Dermis microvascular lymphatic vessel endothelial cell (primary cell): ENCODE measurements at places on chromosomes 5 and 9. TPM values are rescaled to one million over a fixed set of nuclear protein-coding genes. Genes with fewer than 3 reads are reported as not detected.

DNA sequence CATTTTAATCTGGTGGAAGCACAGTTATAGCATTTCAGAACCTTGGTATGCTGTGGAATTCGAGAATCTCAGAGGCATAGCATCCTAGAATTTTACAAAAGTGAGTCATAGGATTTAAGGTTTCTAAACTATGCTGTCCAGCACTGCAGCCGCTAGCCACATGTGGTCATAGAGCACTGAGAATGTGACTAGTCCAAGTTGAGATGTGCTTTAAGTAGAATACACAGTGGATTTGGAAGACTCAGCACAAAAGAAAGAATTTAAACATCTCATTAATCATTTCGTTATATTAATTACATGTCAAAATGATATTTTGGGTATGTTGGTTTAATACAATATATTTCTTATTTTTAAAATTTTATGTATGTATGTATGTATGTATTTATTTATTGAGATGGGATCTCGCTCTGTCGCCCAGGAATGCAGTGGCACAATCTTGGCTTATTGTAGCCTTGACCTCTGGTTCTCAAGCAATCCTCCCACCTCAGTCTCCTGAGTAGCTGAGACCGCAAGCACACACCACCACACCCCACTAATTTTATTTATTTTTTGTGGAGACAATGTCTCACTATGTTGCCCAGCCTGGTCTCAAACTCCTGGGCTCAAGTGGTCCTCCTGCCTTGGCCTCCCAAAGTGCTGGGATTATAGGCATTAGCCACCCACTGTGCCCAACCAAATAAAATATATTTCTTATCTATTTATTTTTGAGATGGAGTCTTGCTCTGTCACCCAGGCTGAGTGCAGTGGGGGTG, 20.4 kb upstream of the RPS14 start:
- no peak for DNase-seq

GRCh38 chr9:105554042-105554441, 3.9 kb upstream of the FKTN start:
- DNase-seq, result no peak

DNA sequence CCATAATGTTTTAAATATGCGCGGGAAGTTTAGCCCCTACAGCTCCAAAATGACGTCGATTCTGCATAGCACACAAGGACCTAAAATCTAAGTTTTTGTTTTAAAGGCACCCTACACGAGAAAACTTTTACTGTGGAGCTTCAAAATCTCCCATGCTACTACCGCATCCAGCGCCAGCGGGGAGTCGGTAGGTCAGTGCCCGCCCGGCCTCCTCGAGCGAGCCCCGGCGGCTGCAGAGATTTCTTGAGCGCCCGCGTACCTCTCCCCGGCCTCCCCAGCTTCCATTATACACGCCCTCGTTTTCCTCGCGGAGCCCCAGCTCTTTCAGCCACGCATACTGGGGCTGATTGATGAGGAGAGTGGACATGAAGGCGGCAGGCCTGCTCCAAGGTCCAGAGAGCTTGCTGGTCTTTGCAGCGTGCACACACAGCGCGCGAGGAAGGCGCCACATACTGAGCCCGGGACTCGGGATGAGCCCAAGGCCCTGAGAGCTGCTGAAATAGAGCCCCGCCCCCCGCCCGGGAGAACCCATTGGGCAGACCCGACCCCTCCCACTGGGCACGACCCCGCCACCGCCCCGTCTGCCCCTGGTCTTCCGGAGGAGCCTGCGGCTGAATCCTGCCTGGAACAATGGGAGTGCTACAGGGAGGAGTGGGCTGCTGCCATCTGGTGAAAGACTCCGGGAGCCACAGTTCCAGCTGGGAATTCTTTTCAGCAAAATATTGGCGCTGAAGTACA, at the start of gene ALDH7A1:
ALDH7A1 (minus strand) TSS at position 472 of the 738 bp plus-strand sequence; CDS start at position 451, 21 bp downstream.
- peak; percentile 98 for DNase-seq

GRCh38 chr9:98778251-98778650, 18.1 kb downstream of the ANKS6 start:
- DNase-seq, result no peak

The TLR4 gene
- 165 and 172 TPM in 2 replicates for total RNA-seq

The DBH gene
- total RNA-seq, result not detected in 2 replicates

GRCh38 chr9:5111696-5112095, 73.7 kb downstream of the INSL6 start:
- no peak for DNase-seq

The SMAD5 gene
- total RNA-seq, result 29.0 and 38.6 TPM in 2 replicates

The EIF4EBP3 gene
- total RNA-seq, result 1.3 and 2.3 TPM in 2 replicates

DNA sequence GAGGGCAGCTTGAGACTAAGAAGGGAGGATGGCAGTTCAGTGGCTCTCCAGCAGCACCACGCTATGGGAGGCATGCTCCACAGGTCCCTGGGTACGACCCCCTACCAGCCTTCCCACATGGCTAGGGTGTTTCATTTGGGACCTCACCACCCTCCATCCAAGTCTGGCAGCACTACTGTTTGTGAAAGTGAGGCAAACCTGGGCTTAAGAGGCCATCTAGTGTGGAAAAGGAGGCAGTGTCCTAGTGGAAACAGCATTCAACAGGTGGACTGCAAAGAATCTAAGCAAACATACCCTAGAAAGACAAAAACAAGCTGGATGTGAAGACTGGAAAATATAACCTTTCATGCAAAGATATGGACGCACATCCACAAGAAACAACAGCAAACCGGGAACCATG, 4.8 kb upstream of the C5orf47 start:
- DNase-seq, result no peak

- no peak for DNase-seq
Measured at GRCh38 chr5:100840370-100840769, 62.7 kb downstream of the ST8SIA4 start.

DNA sequence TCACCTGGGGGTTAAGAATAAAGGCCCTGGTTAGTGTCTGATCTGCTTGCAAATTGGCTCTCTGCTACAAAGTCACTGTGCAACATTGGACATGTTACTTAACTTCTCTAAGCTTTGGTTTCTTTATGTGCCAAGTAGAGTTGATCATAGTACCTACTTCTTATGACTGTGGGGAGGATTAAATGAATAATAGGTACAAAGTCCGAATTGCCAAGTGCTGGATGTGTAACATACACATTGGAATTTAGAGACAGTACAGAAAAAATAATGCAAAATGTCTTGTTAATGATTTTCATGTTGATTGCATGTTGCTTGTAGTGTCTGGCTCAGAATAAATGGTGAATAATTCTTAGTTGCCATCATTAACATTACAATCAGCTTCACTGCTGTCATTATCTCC, 2.2 kb downstream of the DOCK8 start:
- no peak for DNase-seq

DNA sequence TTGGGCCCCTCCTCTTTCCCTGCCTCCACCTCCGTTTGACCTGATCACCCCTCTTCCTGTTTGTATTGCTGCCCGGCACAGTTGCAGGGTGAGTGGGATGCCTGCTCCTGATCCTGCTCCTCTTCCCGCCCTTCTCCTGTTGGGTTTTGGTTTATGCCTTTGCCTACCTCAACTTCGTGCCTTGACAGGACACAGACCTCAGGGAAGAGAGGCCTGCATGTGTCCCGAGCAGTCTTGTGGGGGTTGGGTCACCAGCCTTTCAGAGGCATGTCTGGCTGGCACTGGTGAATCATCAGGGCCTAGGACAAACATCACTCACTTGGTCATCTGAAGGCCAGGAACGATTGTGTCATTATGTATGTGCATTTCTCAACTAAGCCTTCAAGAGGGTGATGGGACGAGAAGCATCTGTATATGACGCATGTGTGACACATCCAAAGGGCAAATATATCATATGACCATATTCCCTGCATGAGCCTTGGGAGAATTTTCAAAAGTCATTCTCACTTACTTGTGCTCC, 56.9 kb downstream of the NPR3 start:
- DNase-seq, result no peak

The FAT2 gene
- total RNA-seq, result not detected in 2 replicates

DNA sequence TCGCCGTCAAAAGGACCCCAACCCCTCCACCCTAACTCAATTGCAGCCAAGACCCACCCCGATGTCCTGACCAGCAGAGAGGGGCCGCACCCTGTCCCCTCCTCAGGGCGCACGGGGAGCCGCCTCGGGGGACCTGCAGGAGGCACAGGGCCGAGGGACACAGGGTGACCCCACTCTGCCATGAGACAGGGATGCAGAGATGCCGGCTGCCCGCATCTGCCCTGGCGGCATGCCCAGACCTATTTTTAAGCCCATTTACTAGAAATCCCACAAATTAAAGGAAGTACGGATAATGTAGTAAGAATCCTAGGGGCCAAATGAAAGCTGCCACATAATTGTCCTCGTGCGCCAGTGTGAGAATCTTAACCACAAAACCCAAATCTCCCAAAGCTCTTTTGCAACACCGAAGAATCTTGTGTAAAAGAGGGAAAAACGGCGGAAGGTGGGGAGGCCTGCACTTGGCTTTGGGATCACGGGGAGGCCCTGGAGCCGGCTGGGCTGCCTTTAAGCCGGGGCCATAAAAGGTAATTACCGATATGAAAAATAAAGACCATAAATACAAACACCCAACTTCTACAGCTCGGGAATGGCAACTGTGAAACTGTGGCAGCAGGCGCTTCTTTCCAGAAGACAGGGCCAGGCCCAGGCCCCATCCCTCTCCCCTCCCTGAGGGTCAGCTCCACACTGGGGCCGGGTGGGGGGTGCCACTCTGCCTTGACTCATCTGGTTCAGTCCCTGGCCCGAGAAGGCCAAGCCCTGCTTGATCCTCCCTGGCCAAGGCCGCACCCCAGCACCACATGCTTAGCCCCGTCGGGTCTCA, 35.0 kb downstream of the NACC2 start:
- DNase-seq, result no peak

The EQTN gene
- total RNA-seq, result under 0.01 TPM in 1 of 2 replicates, not detected in the other

- DNase-seq, result no peak
Measured at GRCh38 chr5:136529081-136529480, 163.7 kb upstream of the TRPC7 start.

GRCh38 chr9:137721899-137722298, 103.1 kb downstream of the EHMT1 start:
- DNase-seq, result no peak

- DNase-seq, result no peak
Measured at GRCh38 chr9:119477197-119477596, 108.0 kb upstream of the BRINP1 start.

The IL9 gene
- total RNA-seq, result not detected in 2 replicates
